ENCODE measurements at places on chromosomes 2 and 18.

GRCh38 chr18:56715121-56715520, 64.0 kb downstream of the WDR7 start:
- no peak for DNase-seq

DNA sequence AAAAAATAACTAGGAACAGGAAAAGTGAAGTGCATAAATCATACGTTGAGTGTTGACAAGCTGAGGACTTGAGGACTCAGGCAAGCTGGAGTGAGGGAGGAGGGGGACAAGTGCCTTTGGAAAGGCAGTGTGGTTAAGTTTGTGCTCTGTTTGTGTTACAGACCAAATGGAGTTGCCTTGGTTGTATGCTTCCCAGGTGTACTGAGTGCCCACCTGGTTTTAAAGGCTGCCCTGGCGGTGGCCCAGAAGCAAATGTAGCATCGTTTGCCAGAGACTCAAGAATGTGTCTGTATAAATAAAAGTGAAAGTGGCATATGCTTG, 240.9 kb downstream of the PRKCE start:
- no peak for DNase-seq

GRCh38 chr2:73134471-73134870, 21.7 kb upstream of the RAB11FIP5 start:
- DNase-seq = no peak

DNA sequence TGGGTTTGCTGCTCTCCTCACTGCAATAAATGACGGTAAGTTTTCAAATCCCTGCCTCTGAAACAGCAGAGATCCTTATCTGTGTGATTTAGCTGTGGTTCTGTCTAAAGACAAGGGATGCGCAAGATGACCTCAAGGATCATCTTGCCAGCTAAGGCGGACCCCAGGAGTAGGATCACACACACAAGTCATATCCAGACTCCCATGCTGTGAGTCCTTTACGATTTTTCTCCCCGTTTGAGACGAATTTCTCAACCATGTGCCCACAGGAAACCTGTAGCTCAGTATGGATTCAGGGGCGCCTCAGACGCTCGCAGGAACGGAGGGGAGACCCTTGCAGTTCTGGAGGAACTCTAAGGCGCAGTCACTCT, 11.1 kb upstream of the DCTN1 start:
- no peak for DNase-seq

- no peak for DNase-seq
Observed at GRCh38 chr2:150824118-150824517, 336.7 kb upstream of the RND3 start.

DNA sequence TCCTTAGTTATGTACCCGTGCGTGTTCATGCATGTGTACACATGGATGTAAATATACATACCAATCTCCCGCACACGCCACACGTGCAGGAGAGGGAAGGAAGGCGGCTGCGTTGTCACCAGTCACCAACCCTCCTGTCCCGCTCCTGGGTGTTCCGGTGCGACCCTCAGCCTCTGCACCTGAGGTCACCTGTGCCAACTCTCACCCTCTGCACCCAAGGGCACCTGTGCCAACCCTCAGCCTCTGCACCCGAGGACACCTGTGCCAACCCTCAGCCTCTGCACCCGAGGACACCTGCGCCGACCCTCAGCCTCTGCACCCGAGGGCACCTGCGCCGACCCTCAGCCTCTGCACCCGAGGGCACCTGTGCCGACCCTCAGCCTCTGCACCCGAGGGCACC, 192.8 kb upstream of the SALL3 start:
- DNase-seq = no peak

DNA sequence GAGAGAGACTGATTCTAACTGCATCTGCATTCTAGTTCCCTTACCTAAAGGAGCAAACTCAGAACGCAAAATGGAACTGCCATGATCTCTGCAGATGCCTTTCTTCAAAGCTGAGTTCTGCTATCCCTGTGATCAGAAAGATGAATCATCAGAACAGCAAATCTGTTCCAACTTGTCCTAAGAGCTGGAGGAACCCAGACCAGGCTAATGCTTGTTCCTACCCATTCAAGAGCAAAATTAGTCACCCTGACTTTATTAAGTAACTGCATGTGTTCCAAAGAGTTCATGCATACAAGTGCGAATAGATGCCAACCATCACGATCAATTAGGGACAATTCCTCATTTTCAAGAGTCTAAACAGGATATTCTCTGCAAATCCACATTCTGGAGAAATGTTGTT, 46.5 kb downstream of the MBP start:
- DNase-seq = peak; percentile 62

DNA sequence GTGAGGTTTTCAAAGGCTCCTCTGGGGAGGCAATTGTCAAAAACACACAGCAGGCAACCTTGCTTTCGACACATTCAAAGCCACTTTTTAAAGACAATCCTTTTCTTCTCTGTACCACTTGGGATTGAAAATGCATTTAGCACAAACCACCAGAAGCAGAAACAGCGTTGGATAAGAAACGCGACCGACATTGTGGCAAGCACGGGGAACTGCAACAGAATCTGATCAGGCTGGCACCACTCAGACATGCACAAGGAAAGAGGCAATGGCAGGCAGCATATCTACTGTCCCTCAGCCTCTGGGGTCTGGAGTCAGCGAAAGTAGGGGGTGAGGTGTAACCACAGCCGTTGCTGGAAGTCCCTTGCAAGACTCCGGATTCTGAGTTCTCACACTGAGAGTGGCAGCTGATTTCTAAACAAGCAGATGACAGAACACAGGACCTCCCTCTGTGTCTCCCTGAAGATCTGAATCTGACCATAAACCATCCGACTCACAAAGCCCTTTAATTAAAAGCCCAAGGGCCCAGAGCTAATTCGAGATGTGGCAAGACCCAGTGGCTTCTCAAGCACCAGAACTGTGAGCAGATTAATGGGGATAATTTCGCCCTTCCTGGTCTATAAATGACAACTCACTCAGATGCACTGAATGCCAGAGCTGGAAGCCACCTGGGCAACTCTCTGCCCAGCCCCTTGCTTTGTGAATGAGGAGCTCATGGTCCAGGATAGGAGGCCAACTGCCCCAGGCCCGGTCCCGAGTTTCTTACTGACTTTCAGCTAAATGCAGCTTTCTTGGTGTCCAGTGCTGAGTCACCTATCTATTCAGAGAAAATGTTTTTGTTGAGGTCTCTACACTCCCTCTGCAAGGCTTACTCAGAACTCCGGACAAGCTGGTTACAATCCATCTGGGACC, 29.6 kb downstream of the CYRIA start:
- DNase-seq = peak; percentile 72

GRCh38 chr2:55431982-55432627, 12.4 kb upstream of the CCDC88A start:
- DNase-seq = no peak

DNA sequence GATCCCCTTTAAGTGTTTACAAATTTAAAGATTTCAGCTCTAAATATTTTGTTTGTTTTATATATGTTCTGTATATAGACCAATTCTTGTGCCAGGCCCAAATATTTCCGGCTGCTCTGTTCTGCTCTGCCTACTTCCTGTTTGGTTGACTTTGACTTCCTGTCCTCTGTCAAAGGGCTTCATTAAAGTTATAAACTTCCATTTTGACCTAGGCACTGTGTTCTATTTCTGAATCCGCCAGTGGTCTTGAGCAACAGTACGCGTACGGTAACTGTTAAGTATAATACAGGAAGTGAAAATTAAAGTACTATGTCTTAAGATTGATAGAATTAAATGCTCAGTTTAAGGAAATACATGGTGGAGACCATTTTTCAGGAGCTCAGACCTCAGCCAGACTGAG, 13.5 kb upstream of the REL start:
- DNase-seq = no peak

DNA sequence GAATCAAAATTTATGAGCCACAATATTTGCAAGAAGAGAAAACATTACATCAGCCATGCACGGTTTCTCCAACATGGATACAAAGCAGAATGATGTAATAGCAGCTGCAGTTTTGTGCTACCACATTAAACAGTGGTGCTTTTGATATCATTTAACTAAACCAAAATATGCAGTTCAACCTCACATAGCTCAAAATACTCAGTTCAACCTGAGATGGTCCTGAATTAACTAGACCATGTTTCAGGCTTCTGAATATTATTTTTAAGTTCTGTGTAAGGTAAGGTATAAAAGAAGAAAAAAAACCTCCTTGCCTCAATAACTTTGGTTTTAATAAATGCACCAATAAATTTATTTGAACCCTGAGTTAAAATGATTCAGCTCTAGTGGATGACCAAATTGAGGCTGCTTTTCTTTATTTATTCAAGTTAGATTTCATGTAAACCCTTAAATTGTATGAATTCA, 18.8 kb upstream of the TSPYL6 start:
- peak; percentile 29 for DNase-seq

DNA sequence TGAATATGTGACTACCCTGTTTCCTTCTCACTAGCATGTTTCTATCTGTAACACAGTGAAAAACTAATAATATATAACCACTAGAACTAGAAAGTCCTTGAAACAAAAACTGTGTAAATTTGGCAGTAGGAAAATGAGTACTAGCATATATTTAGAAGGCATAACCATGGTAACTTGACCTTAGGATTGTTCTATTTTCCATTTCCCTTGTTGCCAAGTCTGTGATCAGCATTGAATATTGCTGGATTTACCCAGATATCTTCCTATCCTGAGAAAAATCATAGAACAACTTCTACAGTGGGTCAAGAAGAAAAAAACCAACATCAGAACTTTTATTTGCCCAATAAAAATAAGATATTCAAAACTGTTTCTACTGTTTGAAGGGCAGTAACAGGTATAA, 563.9 kb upstream of the NRXN1 start:
- no peak for DNase-seq

DNA sequence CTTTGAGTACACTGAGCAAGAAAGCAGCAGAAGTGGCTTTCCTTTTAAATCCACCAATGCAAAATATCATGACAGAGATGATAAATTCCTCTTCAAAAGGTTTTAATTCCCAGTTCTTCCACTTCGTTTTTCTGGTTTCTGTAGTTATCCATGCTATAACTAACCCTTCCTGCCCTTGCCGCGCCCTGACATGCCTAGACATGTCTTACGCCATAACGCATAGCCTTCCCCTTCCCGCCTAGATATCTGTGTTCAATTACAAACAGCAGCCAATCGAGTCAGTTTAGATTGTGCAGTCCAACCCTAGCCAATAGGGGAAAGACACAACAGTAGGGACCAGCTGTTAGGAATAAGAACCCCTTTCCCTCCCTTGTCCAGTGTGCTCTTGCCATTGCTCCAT, 16.1 kb downstream of the PRPF40A start:
- no peak for DNase-seq

DNA sequence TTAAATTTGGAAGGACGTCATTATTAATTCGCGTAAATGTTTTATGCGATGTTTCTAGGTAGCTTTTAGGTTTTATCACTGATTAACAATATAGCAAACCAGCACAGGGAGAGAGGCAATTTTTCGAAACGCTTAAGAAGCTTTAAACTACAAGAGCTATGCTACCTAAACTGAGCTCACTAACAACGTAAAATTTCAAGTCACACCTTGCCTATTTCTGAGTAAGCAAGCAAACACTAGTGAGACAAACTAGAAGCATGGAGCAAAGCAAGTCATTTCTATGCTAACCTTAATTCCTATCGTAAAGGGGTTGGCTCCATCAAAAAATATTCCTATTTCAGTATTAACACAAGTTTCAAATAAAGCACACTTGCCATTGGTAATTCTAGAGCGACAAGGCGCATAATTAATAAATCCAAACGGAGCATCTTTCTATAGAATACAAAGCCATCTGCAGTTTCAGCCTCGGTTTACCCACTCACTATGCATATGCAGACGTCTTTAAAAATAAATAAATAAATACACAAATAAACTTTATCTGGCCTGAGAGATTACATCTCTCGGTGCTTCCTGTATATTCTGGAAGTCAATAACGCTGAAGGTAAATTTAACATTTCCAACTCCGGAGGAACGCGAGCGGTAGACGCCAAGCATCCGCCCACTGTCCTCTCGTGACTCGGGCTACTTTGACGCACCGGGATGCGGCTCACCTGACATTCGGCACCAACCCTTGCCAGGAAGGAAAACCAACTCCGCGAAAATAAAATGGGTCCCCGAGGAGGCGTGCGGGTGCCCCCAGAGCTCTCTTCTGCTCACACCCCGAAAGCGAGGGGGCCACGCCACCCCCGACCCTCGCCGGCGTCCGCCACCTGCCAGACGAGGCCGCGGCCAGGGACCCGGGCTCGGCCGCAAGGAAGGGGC, 947 bp downstream of the ITSN2 start:
- DNase-seq = no peak

GRCh38 chr18:3148930-3149535, 70.7 kb downstream of the MYOM1 start:
- DNase-seq = peak; percentile 11

DNA sequence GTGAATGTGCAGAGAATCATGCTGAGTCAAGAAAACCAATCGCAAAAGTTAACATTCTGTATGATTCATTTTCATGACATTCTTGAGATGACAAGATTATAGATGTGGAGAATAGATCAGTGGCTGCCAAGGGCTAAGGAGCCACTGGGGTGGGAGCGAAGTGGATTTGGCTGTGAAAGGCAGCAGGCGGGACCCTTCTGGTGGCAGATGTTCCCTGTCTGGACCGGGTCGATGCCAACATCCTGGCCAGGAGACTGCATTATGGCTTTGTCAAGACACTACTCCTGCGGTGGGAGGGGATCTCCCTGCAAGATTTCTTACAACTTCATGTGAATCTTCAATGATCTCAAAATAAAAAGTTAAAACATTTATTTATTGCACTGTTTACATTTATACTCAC, 427.9 kb downstream of the GALR1 start:
- no peak for DNase-seq

- DNase-seq = no peak
Observed at GRCh38 chr2:28399956-28400355, 7.3 kb downstream of the FOSL2 start.

- DNase-seq = no peak
Observed at GRCh38 chr18:65049586-65049985, 701.2 kb upstream of the CDH7 start.

- no peak for DNase-seq
Observed at GRCh38 chr2:100142393-100142792, at the start of gene AFF3. Gene AFF3, minus strand, starts transcription at chr2:100142590. Its CDS starts 38,136 bp downstream, at chr2:100104454.

GRCh38 chr2:177289824-177290628, 25.5 kb upstream of the NFE2L2 start:
- DNase-seq = no peak

- no peak for DNase-seq
Observed at GRCh38 chr2:119691651-119692245, 12.7 kb downstream of the TMEM177 start.

DNA sequence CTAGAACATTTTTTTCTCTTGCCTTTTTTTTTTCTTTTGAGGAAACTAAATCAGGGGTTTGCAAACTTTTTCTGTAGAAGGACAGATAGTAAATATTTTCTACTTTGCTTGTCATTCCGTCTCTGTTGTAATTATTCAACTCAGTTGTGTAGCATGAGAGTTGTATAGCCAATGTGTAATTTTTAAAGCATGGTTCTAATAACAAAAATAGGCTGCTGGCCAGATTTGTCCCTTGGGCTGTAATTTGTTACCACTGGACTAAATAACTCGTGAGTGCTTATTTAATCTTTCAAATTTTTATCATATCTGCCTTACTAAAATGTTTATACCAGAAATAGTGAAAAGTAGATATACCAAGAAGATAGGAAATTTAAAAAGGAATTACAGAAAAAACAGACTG, 43.0 kb downstream of the CCDC148 start:
- no peak for DNase-seq

GRCh38 chr18:3653851-3654441, 204.0 kb downstream of the TGIF1 start:
- DNase-seq = no peak

- no peak for DNase-seq
Observed at GRCh38 chr2:19797871-19798270, 103.9 kb downstream of the TTC32 start.

GRCh38 chr2:200349868-200350267, 43.4 kb downstream of the SPATS2L start:
- no peak for DNase-seq

- no peak for DNase-seq
Observed at GRCh38 chr2:60794271-60794863, 38.3 kb downstream of the PAPOLG start.

Data from brain microvascular endothelial cell (primary cell).